Cerebellar nuclear complex (tissue), 1 donor: ENCODE measurements at places on chromosomes 11 and 22.

DNA sequence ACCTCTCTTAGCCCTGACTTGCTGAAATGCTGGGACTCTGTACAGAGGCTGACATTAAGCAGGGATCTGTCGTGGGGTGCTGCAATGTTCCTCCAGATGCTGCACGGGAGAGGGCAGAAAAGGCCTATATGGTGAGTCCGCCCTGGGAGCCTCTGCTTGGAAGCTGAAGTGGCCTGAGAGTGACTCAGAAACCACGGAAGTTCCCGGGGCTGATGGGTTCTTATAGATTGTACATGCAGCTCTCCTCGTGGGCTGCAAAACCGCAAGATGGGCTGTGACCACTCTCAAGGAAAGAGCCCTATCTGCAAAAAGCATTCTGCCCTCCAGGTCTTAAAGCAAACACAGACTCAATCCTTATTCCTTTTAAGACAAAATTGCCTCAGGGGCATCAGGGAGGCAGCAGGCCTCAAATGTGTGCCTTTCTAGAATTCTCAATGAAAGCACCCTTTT lies 5.8 kb upstream of the SLC43A3 start:
- no peak for DNase-seq

DNA sequence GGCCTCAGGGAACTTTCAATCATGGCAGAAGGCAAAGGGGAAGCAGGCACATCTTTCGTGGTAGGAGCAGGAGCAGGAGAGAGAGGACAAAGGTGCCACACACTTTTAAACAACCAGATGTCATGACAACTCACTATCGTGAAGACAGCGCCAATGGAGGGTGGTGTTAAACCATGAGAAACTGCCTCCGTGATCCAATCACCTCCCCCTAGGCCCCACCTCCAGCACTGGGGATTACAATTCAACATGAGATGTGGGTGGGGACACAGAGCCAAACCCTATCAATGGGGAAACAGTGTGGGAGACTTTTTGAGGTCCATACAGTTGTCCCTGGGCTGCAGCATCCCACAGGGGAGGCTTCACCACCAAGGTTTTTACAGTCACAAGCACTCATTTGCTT lies 41.9 kb upstream of the CFAP300 start:
- DNase-seq = no peak

- no peak for DNase-seq
Observed at GRCh38 chr11:64560139-64560771, 30.8 kb upstream of the SLC22A12 start.

- DNase-seq = no peak
Observed at GRCh38 chr11:68025047-68025446, 5.4 kb upstream of the NDUFS8 start.

DNA sequence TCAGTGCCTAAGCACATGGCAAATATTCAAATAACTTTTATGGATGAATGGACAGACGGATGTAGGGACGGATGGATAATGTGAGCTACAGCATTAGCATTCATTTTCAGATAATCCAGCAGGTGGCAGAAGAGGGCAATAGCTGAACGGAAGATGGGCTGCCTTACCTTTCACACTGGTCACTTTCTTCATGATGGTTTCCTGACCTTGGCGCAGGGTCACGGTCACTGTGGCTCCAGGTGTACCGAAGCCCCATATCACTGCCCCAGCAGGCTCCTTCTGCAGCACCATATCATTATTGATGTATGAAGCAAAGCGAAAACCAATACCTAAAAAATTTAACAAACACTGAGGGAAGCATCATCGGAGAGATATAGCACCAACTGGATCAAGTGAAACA lies 4.3 kb downstream of the SIAE start:
- no peak for DNase-seq

GRCh38 chr22:34886391-34886790 lies 179.6 kb upstream of the ISX start:
- no peak for DNase-seq

GRCh38 chr11:2557381-2557780 lies 112.6 kb downstream of the KCNQ1 start:
- DNase-seq = no peak

GRCh38 chr11:116930177-116930576 lies 92.8 kb upstream of the APOA1 start:
- no peak for DNase-seq

DNA sequence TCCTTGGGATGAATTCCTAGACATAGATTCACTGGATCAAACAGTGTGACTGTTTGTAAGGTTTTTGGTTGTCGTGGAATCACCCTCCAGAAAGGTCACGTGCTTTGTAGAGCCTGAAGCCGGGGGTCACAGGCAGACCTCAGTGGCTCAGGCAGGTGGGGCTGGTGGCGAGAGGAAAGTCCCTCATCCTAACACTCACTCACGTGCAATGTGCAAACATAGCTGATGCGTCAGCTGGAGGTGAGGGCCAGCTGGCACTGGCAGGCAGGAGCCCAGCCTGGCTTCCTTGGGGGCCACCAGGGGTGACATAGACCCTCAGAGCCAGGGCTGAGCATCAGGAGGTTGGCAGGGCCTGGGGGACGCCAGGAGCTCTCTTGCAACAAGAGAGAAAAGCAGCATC lies 90.0 kb downstream of the ARHGAP8 start:
- DNase-seq = no peak

GRCh38 chr11:65077451-65077850 lies 6.4 kb downstream of the CDCA5 start:
- no peak for DNase-seq

GRCh38 chr11:103322821-103323220 lies 213.6 kb downstream of the DYNC2H1 start:
- no peak for DNase-seq

- no peak for DNase-seq
Observed at GRCh38 chr11:88411265-88411664, 73.7 kb upstream of the CTSC start.

DNA sequence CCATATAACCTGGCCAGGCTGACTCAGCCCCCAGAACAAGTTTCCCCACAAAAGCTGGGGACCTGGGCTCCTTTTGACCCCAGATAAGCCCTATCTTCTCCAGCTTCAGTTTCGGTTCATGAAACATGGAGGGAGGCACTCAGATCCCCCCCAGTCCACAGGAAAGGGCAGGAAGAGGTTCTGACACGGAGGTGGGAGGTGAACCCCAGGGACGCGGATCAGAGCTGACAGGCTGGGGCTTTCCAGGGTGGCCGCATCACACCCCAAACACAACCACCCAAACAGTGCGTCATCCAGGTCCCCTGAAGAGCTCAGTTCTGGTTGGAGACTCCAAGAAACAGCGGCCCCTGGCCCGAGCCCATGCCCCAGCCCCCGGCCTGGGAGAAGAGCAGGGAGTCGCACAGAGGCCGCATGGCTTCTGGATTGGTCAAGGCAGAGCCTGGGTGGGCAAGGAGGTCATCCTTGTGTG lies 44.3 kb upstream of the A4GALT start:
- no peak for DNase-seq

GRCh38 chr11:104704888-104705287 lies 193.4 kb downstream of the CASP12 start:
- DNase-seq = no peak

DNA sequence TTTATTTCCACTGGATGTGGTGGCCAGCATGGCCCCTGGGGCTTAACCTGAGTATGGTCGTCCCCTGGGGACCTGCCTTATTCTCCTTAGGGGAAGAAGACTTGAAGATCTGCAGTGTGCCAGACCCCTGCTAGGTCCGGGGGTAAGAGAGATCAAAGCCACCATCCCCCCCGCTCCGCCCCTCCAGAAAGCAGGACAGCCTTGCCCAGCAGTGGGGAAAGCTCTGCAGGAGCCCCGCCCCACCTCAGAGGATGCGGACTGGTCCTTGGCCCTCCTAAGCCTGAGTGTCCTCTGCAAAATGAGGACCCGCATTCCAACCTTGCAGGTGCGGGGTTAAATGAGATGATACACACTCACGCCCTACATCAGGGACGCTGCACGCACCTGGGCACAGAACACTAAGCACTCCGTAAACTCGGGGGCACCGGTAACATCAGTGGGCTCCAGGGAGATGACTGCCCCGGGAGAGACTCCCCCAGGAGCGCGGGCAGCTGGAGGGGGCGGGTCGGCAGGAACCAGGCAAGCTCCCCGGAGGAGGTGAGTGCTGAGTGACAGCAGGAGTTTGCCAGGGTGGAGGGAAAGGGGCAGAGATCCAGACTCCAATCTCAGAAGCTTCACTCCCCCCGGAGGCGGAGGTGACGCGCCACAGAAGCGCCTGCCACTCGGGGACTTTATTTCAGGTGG lies 564 bp upstream of the ANO1 start:
- no peak for DNase-seq

DNA sequence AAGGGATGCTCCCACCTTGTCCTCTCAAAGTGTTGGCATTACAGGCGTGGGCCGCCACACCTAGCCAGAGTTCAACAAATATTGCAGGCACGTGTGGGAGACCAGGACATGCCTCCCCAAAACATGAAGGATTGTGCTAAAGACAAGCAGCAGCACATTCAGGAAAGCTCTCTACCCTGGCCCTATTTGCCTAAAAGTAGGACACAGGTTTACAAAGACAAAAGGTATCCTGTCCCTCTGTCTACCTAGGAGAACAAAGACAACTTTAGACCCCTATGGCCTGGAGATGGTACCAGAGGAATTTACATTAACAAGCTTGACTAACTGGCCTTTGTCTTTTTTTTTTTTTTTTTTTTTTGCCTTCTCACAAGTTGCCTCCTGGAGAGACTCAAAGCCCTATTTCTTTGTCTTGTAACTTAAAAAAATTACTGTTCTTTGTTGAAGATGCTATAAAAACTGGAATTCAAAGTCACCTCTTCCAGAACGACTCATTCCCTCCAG lies 859 bp upstream of the ACCS start:
- no peak for DNase-seq

DNA sequence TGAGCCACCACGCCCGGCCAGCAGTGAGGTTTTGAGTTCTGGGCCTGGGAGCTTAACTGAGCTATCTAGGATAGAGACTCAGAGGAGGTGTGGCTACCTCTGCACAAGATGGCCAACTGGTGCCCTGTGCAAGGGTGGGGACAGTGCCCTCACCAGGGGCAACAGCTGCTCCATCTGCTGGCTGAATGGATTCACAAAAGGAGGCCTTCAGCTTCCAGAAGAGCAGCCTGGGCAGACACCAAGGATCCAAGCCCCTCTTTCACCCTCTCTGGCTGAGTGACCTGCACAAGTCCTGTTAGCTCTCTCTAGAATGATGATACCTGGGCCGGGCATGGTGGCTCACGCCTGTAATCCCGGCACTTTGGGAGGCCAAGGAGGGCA lies 33.5 kb upstream of the BAIAP2L2 start:
- no peak for DNase-seq

- no peak for DNase-seq
Observed at GRCh38 chr11:60860943-60861342, 5.2 kb upstream of the PTGDR2 start.

DNA sequence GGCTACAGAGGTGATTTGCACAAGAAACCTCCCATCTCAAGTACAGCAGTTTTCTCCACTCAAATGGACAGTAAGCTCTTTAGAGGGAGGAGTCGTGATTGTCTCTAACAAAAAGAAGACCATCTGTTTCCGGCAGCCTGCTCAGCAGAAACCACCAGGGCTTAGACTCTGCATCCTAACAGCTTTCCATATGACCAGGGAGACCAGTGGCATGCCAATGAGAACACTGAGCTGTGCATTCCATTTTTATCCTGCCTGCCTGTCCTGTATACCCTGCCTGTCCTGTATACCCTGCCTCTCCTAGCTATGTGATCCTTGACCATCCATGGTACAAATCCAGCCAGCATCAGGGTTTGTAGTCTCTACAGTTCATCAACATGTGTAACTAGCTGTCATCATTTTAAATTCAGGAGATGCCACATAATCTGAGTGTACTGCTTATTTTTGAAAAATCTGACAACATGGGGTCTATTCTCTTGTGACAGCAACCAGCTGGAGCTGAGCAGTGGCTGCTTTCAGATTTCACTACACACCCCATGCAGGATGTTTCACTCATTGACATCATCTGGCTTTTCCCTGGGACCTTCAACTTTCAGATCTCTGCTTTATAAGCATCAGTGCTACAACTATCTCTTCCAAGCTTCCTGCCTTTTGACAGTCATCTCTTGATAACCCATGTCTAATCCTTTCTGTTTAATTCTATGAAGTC lies 50.5 kb upstream of the POU2AF2 start:
- no peak for DNase-seq

DNA sequence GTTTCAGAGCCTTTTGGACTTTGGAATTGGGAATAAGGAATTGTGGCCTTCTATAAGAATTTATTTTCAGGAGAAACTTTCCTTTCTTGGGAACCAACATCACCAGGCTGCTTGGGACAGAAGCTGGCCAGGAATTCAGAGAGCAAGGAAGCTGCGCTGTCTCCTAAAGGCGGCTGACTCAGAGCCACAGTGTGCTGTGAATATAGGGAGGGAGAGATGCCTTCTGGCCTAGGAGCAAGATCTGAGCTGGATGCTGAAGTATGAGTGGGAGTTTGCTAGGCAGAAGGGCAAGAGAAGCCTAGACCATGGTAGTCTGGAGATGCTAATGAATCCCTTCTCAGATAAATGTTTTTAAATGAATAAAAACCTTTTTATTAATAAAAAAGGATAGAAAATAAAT lies 213.7 kb upstream of the TBCEL start:
- DNase-seq = no peak

DNA sequence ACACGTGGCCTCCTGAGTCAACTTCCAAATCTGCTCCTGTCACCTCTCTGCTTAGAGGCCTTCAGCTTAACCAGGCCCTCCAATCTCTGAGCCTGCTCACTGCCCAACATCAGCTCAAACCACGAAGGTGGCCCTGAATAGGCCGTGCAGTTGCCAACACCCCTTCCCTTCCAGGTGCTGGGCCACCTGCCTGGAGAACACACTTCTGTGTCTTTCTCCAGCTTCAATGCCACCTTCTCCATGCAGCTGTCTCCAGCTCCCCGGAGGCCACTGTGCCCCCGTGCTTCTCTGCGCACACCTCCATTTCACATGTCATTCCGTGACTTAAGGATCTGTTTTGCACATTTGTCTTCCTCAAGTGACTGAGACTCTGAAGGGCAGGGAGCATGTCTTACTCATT lies 5.3 kb downstream of the RELA start:
- DNase-seq = no peak

DNA sequence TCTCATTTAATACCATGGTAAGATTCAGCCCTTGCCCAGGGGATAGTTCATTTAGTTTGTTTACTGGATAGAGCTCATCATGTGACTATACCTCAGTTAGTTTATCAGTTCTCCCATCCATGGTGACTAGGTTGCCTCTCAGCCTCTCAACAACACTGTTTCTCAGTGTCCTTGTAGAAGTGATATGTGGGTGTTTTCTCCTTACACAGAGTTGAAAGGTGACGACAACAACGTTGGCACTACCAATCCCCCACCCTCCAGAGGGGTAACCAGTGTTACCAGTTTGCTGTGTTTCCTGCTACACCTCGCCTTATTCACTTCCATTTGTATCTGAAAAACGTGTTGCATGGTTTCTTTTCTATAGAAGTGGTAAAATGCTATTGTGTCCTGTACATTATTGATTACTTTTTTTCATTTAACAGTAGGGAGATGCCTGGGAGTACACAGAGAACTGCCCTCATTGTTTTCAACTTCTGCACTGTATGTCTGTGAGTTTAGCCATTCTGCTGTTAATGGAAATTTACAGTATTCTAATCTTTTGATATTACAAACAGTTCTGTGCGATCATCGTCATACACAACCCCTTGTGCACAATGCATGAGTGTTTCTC lies 11.6 kb downstream of the NEAT1 start:
- DNase-seq = no peak
